ENCODE measurements at places on chromosomes 2 and 18. TPM values are rescaled to one million over a fixed set of nuclear protein-coding genes. Genes with fewer than 3 reads are reported as not detected.

UGT1A10 gene
- not detected for polyA plus RNA-seq

GRCh38 chr18:62713651-62714247 lies 1.6 kb upstream of the PHLPP1 start:
- DNase-seq: peak; percentile 13

ASAP2 gene
- 9.2 TPM for polyA plus RNA-seq

GULP1 gene
- polyA plus RNA-seq: 3.5 TPM

GRCh38 chr18:57916684-57917083 lies 113.6 kb upstream of the ATP8B1 start:
- no peak for DNase-seq

ATAD2B gene
- 2.8 TPM for polyA plus RNA-seq

DNA sequence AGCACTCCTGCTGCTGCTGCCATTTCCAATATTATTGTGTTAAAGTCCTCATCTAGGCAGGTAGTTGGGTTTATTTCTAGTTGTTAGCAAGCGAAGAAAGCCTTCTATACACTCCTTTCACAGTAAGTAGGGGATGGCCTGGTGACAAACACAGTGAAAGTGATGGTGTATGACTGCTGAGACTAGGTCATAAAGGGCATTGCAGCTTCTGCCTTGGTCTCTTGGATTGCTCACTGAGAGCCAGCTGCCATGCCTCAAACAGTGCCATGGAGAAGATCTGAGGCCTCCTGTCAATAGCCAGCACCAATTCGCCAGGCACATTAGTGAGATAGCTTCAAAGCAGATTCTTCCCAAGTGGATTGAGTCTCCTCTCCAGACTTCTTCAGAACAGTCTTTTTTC lies 27.6 kb upstream of the MSTN start:
- no peak for DNase-seq

TMEM17 gene
- polyA plus RNA-seq: 2.0 TPM

DNA sequence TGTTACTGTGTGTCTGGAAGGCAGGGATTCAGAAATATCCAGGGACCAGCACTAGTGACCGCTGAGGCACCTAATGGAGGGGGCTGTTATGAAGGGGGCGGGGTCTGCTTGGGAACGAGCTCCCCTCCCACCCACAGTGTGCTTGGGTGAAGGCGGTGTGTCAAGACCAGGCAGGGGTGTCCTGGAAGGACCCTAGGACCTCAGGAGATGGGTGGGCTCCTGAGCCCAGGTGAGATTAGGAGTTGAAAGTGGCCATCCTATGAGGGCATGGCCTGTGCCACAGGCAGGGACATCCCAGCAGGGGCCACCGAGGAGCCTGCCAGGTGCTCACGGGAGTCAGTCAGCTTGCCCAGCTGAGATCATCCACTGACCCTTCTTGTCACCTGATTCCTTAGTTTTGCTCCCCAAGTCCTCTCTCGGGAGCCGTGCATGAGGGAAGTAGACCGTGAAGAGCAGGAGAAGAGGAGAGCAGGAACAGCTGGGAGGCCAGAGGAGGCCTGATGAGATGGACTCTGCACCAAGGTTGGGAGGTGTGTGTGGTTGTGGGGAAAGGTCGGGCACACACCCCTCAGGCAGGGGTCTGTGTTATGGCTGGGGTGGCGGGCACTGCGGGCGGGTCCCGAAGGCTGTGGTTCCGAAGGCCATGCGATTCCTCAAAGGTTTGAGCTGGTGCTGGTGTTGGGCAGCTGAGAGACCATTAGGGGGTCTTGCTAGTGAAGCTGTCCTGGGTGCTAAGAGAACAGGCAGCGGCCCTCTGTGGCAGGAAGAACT lies 180.9 kb upstream of the HS6ST1 start:
- DNase-seq: no peak

POLR1A gene
- 4.7 TPM for polyA plus RNA-seq

FMNL2 gene
- polyA plus RNA-seq: 7.9 TPM

MSTN gene
- 0.18 TPM for polyA plus RNA-seq

All from right cardiac atrium (tissue), 5 donors.